ENCODE measurements at places on chromosomes 13 and 19.
A peak's percentile ranks its signal among the peaks of the same experiment; 100 is the strongest.

DNA sequence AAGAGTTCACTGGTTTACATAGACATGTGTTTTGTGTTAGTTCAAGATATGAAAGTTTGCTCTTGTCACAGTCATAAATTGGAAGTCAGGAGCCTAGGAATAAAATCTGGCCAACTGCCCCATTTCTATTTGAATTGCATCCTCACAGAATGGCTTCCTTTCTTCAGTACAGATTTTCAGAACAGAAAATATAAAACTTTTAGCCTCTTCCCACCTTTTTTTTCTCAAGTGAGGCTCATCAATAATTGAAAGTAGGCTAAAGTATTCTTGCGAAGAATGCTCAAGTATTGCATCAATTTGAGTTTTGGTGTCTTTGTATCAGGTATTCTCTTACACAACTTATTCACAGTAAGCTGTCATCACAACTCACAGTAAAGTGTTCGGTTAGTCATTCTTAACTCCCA lies 802.7 kb downstream of the PCDH9 start:
- DNase-seq: no peak

- DNase-seq: peak; percentile 73
Observed at GRCh38 chr19:14139944-14140343, 3.6 kb upstream of the ASF1B start.

- DNase-seq: no peak
Observed at GRCh38 chr13:41074523-41074922, 13.2 kb downstream of the WBP4 start.

- peak; percentile 68 for DNase-seq
Observed at GRCh38 chr13:69324090-69324886, 783.3 kb upstream of the ATXN8OS start.

- no peak for DNase-seq
Observed at GRCh38 chr19:17541184-17541759, 14.2 kb upstream of the COLGALT1 start.

- DNase-seq: no peak
Observed at GRCh38 chr13:60000081-60000480, 163.6 kb downstream of the DIAPH3 start.

DNA sequence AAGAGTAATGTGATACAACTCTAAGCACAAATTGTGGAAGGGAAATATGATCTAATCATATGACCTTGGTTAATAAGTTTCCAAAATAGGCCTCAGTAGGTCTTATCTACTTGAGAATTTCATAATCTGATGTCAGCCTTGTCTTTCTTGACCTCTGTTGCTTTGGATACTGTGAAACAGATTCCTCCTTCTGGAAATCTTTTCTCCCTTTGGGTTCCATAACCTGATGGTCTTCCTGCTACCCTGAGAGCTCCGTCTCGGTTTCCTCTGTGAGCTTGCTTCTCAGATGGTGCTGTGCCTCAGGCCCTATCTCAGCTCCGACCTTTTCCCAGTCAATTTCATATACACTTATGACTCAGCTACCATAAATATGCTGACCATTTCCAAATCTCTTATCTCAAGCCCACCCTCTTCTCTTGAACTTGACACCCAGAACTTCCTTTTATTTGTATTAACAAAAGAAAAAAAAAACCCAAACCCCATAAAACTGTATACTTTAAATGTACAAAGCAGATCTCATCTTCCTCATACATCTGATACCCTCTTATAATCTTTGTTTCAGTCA lies 6.4 kb upstream of the SLC46A3 start:
- no peak for DNase-seq

GRCh38 chr19:16327911-16328823 lies 3.5 kb downstream of the KLF2 start:
- peak; percentile 92 for DNase-seq

DNA sequence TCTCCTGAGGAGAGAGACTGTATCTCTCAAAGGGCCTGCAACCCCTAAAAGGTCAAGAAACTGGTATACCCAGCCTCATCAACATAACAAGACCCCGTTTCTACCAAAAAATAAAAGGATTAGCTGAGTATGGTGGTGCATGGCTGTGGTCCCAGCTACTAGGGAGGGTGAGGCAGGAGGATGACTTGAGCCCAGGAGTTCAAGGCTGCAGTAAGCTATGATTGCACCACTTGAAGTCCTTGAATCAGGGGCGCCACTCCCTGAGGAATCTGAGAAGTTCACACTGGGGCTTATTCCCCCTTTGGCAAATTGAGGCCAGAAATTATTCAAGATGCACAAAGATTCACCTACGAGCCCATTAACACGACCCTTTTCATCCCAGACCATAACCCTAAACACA lies 83.0 kb downstream of the TSHZ3 start:
- DNase-seq: no peak

DNA sequence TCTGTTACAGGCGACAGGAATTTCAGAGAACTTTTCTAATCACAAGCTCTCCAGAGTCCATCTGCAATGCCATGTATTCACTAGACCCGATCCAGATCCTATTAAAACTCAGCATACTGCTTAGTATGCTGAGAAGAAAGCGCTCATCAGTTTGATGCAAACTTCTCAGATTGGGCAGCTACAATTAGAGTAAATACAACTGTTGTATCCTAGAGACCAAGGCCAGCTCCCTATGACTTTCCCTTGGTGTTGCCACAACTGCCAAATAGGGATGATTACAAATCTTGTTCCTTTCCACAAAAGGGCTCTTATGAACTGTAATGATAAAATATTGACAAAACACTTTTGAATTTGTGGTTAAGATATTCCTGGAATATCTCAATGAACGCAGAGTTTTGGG lies 191.2 kb downstream of the SPRY2 start:
- no peak for DNase-seq

- DNase-seq: no peak
Observed at GRCh38 chr19:20664901-20665781, 3.8 kb upstream of the ZNF626 start.

DNA sequence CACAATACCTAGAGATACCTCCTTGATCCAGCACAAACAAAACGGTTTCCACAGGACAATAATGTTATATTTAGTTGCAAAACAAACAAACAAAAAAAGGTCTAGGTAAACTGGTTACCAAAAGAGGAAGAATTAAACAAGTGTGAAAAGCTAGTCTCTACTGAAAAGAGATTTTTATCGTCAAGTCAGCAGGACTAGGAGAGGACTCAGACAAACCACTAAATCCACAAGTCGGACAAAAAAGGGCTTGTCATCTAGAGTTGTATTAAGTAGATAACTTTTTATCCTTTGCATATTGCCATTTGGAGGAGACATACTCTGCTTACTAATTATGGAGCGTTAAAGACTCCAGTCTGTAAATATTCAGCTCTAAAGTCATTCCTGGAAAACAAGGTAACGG lies 9.9 kb upstream of the KPNA3 start:
- peak; percentile 86 for DNase-seq

- no peak for DNase-seq
Observed at GRCh38 chr19:6249296-6249695, 30.5 kb downstream of the MLLT1 start.

GRCh38 chr13:97221466-97221865 lies 667 bp upstream of the MBNL2 start:
- no peak for DNase-seq

DNA sequence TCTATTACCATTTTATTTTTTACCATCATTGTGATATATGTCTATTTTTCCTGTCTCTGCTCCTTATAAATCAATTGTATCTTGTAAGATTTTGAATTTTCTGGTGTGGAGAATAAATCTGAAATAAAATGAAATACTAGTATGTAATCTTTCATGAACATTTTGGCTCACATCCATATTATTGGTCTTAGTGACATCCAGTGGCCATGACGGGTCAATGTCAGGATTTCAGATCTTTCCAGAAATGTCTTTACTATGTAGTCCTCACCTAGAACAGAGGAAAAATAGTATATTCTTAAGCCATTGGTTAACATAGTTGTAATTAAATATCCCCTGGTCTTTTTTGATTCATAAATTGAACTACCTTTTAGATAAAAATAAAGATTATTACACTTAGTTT lies 109.8 kb upstream of the GPC6 start:
- DNase-seq: peak; percentile 3

- DNase-seq: no peak
Observed at GRCh38 chr19:40286235-40286970, 1.3 kb upstream of the AKT2 start.

- DNase-seq: no peak
Observed at GRCh38 chr13:96796091-96796633, 198.1 kb downstream of the OXGR1 start.

DNA sequence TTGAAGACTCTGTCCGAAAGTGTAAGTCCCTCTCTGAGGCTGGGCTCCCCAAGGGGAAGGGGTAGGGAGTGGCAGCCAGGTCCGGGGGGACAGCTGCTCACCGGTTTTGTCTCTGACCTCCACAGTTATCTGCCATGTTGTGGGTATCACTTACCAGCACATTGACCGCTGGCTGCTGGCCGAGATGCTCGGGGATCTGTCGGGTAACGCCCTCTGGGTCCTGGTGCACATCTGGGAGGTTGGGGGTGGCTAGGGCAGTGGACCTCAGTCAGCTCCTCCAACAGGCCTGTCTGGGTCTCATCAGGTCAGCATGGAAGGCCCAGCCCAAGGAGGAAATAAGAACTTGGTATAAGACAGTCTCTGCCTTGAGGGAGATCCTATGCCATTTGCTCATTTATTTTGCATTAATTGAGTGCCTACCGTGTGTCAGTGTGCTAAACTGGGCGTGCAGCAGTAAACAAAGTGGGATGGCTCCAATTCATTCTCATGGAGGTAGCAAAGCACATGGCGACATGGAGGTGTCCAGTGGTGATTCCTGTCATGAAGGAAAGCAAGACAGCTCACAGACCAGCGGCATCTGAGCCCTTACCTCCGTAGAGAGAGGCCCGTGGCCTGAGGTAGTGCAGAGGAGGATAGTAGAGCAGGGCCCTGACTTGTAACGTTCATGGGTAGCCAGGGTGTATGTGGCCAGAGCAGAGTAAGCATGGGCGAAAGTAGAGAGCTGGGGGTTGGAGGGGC lies 13.7 kb downstream of the EIF3K start:
- no peak for DNase-seq

DNA sequence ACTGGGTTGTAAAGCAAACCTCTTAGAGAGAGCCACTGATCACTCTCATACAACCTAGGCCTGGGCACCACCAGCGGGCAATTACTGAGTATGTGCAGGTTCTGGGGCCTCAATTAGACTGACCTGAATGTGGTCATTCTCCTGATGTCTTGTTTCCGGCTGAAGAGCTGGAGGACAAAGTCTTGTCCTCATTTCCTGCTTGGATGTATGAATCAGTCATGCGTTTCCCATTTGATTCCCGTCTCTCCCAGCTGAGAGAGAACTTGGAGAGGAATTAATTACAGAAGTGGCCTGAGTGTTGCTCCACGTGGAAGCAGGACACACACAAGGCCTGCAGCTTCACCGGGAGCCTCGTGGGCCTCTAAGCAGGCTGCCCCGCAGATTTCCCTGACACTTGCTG lies 799.3 kb upstream of the ARGLU1 start:
- no peak for DNase-seq

DNA sequence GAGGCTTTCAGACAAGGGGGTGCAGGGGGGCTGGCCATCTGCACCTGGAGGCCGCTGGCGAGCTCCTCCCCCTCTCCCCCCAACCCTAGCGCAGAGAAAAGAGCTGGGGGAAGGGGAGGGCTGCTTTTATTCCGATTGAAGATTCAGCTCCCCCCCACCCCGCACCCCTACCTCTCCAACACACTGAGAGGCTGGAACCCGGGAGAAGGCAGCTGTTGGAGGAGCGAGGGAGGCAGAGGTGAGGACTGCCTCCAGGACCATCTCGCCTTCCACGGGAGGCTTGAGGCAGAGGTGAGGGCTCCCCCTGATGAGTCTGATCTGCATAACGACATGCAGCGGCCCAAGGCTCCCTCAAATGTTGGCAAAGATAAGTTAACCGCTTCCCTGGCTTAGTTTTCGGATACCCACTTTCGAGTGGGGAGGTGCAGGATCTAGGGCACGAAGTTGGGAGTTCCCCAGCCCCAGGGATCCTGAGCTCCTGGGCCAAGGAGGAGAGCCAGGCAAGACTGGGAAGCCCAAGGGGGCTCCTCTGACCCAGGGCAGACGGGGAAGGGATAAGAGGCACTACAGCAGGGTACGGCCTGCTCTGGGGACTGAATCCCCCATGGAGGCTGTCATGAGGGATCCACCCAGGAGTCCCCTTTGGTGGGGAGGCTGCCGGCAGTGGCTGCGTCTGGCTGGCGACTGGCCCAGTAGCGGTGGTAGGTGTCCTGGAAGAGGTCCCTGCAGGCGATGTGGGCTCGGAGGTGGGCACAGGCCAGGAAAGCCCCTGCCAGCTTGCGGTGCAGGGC lies 1.2 kb upstream of the NUMBL start:
- DNase-seq: peak; percentile 69

DNA sequence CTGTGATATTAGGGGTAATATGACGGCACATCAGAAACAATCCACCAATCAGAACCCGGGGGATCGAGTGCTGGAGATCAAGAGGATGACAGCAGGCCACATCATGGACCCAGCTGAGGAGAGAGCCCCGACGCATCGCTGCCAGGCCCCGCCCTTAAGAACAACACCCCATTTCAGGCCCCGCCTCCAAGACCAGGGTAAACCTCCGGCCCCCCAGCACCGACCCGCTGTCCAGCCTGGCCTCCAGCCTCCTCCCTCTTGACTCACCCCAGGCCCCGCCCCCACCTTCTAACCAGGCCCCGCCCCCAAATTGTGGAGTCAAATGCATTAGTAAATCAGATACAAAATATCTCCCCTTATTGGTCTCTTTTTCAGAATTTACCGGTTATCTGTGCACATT lies 4.7 kb upstream of the ZNF611 start:
- no peak for DNase-seq

- DNase-seq: peak; percentile 85
Observed at GRCh38 chr19:35153701-35154524, 622 bp upstream of the FXYD5 start.

DNA sequence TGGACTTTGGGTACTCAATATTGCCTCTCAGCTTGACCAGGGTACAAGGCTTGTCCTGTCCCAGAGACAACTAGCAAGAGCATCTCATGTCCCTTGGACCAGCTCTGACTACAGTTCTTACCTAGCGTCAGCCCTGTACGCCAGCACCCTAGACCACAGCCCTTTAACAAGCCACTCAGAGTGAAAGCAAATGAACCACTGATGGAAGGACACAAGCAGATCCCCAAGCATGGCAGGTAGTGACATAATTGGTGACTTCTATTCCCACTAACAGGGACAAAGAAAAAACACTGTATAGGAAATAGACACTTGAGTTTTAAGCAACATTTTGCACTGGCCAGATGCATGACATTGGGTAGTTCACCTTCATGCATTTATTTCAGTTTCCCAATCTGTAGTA lies 8.8 kb upstream of the LRCH1 start:
- DNase-seq: no peak

Data from hematopoietic multipotent progenitor cell treated with erythropoietin and hydrocortisone succinate and interleukin-3 and kit ligand, for 4 days (in vitro differentiated cells).